Stimulated activated CD8-positive, alpha-beta memory T cell treated with anti-CD3 and anti-CD28 coated beads, Interleukin-7, amount 100 ng/mL, for 24 hours (primary cell): ENCODE measurements at places on chromosomes 1 and 21.

DNA sequence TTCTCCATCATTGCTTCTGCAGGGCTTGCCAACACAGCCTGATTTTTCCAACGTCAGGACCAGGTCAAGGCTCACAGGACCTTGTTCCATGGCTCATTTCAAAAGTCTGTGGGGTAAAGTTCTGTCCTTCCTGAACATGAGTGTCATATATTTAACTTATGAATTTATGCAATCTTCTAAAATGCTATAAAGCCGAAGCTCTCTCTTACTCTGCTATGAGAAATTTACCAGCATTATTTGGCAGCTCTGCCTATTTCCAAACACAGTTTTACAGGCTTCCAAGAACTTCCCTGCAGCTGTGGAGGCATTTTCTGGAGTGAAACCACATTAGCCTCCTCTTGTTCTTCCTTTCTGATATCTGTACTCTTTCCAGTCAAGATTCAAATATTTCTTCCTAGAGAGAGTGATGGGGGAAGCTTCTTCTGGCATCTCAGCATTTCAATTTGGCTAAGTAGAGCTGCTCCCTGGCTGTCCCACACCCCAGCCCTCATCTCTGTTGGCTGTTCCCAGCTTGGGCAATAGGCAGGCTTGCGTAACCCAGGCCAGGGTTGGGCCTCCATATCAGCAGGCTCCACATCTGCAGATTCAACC lies 15.6 kb upstream of the HMGCS2 start:
- DNase-seq: no peak

DNA sequence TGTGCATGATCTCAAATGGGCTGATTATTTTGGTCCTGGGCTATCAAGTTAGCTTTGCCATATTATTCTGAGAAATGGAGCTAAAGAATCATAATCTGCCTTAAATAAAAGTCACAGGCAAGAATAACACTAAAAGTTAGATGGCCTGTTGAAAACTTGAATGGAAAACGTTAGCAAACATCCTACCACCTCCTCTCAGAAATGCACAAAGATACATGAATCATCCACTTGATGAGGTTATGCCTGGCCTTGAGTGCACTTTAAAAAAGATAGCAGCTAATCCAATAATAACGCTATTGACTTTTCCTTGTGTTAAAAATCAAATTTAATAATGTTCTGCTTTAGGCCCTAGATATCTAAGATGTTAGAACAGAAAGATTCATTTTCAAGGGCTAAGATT lies 108.0 kb downstream of the KCNJ6 start:
- no peak for DNase-seq

DNA sequence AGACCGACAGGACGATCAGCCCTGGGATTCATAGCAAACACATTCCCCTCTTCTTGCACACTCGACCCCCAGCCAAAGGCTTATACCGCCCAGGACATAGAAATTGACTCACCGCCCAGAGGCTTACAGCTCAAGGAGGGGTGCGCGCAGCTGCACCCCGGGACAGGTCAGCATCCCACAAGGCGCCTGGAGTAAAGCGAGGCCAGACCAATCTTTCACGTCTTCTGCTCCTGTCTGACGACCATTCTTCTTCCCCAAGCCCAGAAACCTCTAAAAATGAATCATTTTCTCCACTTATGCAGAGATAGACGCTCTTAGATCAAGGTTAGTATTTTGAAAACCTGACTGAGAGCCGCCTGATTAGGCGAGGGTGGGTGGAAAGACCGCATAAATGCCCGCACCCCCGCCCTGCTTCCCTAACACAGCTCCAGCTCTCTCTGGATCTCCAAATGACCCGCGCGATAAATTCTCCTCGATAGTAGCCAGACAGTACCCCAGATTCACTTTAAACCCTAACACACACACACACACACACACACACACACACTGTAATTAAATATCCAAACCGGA lies 1.9 kb upstream of the LHX8 start:
- DNase-seq: no peak

DNA sequence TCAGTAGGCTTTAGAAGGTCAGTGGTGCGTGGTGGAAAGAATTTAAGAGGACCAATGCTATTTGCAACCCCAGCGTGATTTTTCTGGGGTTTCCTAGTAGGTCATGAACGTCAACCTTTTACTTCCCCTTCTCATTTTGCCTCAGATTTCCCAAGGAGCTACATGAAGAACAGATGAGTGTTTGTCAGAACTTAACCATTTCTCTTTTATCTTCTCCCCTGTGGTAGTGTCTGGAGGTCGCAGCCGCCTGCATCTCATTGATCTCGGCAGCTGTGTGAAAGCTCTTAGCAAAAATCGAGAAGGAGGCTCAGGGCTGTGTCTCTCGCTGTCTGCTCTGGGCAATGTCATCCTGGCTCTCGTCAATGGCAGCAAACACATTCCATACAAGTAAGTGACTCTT lies 491.1 kb downstream of the KIF26B start:
- DNase-seq: no peak

GRCh38 chr1:209672705-209673630 lies 2.2 kb upstream of the G0S2 start:
- no peak for DNase-seq
